ENCODE measurements at places on chromosomes 12 and 14.

DNA sequence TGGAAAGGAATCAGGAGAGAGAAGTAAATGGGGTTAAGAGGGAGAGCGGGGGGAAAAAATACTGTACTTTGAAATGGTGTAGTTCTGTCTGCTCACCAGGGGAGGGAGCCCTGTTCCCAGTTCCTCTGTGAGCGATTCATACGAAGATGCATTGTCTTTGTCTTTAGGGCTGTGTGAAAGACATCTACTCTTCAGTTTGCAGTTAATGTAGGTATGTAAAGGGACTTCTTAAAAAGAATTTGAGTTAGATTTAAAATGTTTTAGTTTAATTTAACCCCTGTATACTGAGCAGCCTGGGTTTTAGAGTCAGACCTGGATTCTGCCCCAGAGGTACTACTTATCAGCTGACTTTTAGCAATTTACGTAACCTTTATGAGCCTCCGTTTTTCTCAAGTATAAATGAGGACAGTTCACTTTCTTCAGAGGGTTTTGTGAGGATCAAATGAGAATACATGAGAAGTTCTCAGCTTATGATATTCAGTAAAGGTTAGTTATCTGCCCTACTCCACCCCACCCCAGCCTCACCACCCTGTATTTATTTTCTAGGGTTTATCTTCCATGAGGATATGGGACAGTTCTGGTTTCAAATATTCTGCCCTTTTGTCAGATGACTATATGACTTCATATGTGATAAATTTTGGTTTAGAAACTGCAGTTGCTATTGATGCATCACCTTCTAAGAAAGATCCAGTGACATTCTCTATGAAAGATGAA, 82.5 kb upstream of the EVL start:
- no peak for DNase-seq

DNA sequence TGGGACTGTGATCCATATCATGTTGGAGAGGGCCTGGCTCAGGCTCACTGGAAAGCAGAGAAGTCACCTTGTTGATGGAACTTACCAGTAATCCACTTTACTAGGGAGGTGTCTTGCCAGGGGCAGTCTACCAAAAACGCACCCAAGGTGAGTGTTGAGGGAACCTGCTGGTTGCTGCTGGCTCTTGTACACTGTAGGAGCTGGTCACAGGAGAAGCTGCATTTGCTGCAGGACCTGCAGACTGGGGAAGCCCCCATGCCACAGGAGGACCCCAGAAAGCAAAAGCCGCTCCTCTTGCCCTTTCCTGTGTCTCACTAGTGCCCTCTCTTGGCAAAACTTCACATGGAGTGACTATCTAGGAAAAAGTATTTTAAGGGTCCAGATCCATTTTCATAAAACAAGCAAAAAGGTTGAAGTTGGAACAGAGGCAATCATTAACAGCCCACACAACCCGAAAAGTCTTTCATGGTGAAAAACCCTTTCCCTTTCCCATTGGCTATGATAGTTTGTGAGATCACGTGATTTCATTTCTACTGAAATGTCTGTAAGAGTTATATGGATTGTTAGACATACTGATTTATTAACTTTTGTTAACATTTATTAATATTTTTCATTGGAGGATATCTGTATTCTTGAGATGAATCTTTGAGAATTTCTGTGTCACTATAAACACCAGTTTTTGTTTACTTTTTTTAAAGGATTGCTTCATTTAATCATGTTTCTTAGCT, 59.2 kb downstream of the RASSF8 start:
- DNase-seq = no peak

- no peak for DNase-seq
These were observed 37.9 kb upstream of the GARIN6 start for GRCh38 chr12:99609455-99610181.

DNA sequence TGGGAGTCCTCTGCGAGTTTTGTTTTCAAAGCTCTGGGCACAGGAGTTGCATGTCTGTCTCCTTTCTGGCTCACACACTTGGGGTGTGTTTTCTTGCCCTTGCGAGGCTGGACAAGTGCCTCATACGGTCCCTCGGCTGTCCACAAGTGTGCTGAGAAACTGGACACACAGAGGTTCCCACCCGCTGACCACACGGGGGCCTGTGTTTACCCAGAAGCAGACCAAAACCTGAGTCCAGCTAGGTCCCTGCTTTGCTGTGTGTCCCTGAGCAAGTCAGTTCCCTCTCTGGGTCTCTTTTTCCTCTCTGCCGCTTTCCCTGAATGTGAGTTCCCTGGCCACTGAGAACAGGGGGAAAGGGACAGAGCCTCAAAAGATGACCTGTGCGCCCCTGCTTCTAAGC, 678 bp upstream of the OAS2 start:
- DNase-seq = no peak

DNA sequence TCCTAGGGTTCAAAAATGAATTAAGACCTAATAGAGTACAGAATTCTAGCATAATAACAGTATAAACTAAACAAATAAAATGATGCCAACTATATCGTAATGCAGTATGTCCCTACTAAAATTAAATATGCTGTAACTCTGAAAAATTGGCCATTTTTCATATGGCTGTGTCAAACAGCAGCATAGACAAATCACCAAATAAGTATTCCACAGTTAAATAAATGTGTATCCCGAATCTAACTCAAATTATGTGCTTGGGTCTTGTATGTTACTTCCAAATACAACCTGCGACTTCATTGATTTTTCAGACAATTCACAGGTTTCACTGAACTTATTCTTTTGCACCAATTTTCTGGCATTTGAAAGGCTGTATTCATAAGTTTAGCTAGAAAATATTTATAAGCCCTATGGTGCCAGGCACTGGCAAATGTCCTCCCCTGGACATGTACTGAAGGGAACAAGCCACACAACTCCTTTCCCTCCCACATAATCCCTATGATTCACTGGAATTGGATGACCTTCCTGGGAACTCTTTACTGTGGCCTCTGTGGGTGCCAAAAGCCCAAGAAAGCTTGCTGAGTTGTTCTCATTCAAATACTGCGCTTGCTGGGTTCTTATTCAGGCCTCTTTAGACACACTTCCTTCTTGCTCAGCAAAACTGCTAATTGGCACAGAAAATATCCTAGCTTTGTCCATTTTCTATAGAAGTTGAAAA, 108.8 kb downstream of the KITLG start:
- DNase-seq = no peak

DNA sequence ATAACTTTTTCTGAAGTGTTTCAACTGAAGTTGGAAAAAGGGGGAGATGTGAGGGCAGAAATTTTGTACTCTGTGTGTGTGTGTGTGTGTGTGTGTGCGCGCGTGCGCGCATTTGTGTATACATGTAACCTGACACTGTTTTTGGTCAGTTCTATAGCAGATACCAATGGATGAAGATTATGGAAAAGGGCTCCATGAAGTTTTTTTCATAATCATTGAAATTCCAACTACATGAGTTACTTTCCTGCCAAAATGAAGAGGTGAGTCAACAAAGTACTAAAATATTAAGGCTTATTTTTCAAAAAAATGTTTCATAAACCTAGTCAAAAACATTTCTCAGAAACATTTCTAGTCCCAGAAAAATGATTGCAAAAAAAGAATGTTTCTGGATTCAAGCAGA, 25.7 kb upstream of the CERS5 start:
- peak; percentile 51 for DNase-seq

DNA sequence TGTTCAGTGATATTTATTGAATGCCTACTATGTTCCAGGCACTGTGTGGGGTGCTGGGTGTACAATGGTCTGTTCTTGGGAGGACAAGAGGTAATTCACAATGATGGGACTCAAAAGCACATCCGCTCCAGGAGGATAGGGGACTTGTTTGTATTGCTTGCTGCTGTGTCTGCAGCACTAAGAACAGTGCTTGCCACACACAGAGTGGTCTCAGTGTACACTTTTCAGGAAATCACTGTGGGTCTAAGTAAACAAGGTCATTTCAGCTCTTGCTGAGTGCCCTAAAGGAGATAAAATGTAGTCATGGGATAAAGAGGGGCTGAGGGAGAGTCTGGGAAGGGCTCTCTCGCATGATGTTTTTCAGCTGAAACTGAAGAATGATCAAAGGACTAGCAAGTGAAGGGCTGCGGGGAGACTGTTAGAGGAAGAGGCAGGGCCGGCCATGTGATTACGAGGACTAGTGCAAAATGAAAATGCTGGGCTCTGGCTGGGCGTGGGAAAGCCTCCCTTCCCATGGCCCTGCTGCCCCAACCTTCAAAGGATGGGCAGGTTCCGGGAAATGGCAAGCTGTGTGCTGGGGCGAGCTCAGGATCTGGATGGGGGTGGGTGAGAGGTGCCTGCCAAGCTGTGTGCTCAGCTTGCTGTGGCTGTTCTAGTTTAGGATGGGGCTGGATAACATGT, 39.1 kb downstream of the ADCK1 start:
- DNase-seq = no peak

DNA sequence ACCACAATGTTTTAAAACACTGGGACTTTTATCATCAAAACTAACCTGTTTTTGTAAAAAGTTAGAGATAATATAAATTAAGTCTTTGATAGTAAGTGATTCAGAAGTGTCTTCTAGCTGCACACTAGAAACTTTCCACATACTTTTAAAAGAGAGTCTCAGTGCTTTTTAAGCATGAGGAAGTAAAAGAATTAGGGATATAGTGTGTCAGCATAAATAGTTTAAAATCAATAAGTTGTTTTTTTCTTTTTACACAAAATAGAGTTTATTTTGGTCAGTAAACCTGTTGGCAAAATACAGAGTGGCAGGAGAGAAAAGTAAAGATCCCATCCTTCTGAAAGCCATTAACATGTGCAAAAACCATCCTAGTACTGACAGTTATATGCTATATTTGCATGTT, 1.7 kb downstream of the DNM1L start:
- DNase-seq = no peak

DNA sequence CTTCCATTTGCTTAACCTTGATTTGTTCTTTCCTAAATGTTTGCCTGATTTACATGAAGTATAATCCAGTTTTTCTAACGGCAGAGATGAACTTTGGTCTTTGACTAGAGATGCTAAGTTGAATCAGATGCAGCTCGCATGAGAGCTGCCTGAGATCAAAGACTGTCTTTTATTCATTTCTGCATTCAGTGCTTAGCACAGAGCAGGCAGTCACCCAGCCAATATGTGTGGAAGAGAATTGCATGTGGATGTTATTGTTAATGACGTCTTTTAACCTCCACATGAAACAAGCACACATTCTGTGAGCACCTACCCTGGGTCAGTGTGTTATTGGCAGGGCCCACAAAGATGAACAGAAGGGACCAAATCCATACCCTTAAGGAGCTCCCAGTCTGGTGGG, 99.2 kb downstream of the SLC5A8 start:
- no peak for DNase-seq

DNA sequence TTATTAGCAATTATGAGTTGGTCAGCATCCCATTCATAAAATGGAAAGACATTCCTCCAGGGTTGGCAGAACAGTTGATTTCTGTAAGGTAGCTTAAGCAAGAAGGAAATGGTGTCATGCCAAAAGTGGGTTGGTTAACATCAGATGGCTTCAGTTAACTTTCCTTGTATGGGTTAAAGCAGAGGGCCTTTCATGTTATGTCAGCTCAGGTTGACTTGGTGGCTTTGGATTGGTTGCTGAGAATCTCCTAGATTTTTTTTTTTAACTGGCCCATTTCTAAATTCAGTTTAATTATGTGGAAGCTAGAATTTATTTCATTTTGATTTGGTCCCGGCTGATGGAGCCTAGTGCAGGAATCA, 87.8 kb downstream of the BBS10 start:
- DNase-seq = no peak

DNA sequence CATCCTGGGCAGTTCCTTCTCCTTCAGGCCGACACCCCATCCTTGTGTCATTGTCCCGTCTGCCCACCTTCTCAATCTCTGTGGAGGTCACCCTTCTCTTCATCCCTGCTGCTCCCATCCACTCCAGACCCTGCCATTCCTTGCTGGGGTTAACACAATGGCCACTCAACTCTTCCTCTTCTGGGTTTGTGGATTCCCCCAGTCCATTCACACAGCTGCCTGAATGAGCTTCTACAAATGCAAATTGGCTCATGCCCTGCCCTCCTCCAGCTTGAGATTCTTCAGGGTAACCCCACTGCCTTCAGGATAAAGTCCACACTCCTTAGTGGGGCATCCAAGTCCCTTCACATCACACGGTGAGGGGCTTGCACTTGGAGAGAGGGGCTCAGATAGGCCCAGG, 17.2 kb upstream of the PRMT8 start:
- no peak for DNase-seq

- DNase-seq = no peak
These were observed 63.0 kb downstream of the TMEM30B start for GRCh38 chr14:61218157-61218556.

GRCh38 chr14:52430474-52430873, 116.4 kb downstream of the PTGER2 start:
- no peak for DNase-seq

- DNase-seq = no peak
These were observed 10.1 kb upstream of the CLEC12A start for GRCh38 chr12:9961106-9961505.

DNA sequence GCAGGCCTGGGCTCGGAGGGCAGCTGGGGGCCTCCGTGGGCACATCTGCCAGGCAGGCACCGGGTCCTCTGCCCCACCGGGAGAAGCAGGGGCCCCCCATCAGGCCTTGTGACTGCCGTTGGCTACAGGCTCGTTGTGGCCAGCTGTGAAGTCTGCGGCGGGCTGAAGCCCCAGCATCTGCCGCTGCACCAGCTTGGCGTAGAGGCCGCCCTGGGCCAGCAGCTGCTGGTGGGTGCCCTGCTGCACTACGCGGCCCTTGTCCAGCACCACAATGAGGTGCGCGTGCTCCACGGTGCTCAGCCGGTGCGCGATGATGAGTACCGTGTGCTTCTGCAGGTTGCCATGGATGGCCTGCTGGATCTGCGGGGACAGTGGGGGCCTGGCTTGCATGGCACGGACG, 33.9 kb upstream of the VPS37B start:
- DNase-seq = no peak

GRCh38 chr12:22738945-22739344, 114.0 kb downstream of the ETNK1 start:
- DNase-seq = no peak

DNA sequence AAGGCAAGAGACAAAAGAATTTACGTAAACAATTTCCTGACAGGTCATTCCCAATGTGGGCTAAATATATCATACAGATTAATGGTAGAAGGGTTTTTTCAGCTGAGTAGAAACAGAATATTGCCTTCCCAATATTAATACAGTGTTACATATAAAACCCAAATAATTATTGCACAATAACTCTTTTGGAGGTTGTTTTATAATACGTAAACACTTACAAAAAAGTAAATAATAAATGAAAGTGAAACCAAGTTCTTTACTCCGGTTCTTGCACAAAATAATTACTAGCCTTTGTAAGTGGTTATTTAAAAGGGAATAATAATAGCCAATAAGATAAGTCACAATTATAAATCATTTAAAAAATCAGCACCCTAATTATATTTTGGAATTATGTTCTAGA, 118.6 kb upstream of the SSTR1 start:
- no peak for DNase-seq

- peak; percentile 24 for DNase-seq
These were observed 145.6 kb upstream of the NAV3 start for GRCh38 chr12:77685112-77685511.

GRCh38 chr12:116539361-116539771, 19.8 kb upstream of the MAP1LC3B2 start:
- DNase-seq = no peak
